ENCODE measurements at places on chromosomes 6 and 20.

GRCh38 chr6:136405420-136406029 is 115.9 kb upstream of the BCLAF1 start:
- no peak for DNase-seq

- peak; percentile 53 for DNase-seq
These were observed 36.4 kb upstream of the SLC17A4 start for GRCh38 chr6:25717866-25718740.

GRCh38 chr6:146700078-146700686 is 101.4 kb downstream of the ADGB start:
- DNase-seq: peak; percentile 64

DNA sequence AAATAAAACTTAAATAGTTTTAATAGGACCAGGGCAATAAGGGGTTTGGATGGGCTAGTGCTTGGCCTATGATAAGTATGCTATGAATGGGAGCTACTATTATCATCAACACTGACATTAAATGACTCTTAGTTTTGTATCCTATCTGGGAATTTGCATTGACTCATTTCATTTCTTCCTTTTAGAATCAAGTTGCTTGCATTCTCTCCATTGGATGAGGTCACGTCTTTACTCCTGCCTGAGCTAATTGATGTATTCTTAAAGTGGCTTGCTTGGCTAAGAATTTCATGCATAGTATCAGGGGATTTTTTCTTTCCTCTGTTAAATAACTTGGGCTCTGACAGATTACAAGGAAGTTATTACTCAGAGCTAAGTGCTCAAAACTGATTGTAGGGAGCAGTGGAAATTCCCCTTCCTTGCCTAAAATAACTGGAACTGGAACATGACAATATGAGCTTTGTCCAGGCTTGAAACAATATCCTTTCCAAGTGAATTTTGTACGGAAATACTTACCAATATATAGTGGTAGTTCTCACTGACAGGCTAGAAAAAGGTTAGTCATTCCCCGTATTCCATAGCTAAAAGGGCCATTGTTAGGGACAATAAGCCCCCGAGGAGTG is 169.9 kb downstream of the BCAS1 start:
- no peak for DNase-seq

GRCh38 chr20:33814238-33814712 is 3.1 kb downstream of the CHMP4B start:
- peak; percentile 63 for DNase-seq

- no peak for DNase-seq
These were observed 44.7 kb downstream of the RGS17 start for GRCh38 chr6:153086225-153086990.

GRCh38 chr20:40770564-40771307 is 81.7 kb upstream of the MAFB start:
- DNase-seq: no peak

GRCh38 chr20:58223358-58223941 is 5.0 kb downstream of the ANKRD60 start:
- no peak for DNase-seq

- no peak for DNase-seq
These were observed 187.1 kb downstream of the MYLK4 start for GRCh38 chr6:2563635-2564034.

DNA sequence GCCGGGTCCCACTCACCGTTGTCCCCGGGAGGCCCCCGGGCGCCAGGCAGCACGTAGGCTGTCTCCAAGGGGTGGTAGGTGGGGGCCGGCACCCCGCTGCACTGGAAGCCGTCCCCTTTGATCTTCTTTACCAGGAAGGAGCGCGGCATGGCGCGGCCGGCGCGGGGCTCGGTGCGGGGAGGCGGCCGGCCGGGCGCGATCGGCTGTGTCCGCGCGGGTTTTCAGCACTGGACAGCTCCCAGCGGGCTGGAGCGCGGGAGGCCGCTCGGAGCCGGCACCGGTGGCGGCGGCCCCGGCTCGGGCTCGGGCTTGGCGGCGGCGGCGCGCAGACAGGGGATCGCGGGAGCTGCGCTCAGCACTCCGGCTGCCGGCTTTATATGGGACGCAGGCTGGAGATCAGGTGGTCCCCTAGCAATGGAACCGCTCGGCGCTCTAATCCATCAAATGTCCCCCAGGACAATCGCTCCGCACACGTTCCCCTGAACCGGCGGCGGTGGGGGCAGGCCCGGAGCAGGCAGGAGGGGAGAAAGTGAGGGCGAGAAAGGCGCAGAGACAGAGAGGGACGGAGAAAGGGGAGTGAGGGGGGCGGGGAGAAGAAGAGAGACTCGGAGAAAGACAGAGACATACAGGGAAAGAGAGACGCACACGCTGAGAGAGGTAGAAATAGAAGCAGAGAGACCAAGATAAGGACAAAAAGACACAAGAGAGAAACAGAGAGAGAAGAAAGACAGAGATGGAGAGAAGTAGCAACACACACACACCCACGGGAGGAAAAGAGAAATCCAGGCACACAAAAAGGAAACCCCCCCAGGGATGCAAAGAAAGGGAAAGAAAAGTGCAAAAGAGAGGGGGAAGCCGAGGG is at the start of gene SCRT2:
Gene SCRT2, minus strand, starts transcription at position 350 of the 862 bp plus-strand sequence. Its CDS starts 201 bp downstream, at position 149.
- peak; percentile 87 for DNase-seq

Data from erythroblast (primary cell).